CD8-positive, alpha-beta T cell (primary cell): ENCODE measurements at places on chromosomes 6 and 20.
A peak's percentile ranks its signal among the peaks of the same experiment; 100 is the strongest.

DNA sequence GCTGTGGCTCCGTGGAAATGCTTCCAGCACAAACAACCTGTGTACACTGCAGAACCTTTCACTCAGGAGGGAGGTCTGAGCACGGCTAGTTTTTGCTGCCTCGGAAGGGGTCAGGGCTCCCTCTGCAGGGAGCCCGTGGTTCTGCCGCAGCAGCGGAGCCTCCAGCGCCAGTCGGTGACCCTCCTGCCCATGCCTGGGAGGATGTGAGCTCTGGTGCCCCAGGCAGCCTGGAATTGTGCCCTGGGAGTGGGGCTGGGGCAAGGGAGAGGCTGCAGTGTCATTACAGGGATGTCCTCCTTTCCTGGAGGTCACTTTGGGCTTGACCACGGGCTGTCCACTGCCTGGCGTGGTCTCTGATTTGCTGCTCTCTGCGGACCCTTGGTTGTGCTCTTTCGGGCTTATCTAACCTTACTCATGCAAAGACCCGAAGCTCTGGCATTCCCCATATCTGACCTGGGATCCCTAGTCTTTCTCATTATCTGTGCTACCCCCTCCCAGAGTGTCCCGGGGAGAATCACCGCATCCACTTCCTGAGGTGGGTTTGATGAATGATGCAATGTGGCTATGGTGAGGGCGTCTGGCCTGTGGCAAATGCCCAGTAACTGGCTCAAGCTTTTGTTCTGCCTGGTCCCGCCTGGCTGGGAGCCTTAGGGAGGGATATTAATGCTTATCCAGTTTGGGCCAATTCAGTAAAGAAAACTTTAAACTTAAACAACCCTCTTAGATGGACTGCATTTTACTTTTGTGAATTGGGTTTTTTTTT lies 59.6 kb upstream of the TAGAP start:
- peak; percentile 89 for DNase-seq

- DNase-seq = no peak
These were observed 140.1 kb downstream of the CEBPB start for GRCh38 chr20:50330504-50331313.

GRCh38 chr20:58585753-58586540 lies 65.1 kb upstream of the STX16 start:
- DNase-seq = no peak

DNA sequence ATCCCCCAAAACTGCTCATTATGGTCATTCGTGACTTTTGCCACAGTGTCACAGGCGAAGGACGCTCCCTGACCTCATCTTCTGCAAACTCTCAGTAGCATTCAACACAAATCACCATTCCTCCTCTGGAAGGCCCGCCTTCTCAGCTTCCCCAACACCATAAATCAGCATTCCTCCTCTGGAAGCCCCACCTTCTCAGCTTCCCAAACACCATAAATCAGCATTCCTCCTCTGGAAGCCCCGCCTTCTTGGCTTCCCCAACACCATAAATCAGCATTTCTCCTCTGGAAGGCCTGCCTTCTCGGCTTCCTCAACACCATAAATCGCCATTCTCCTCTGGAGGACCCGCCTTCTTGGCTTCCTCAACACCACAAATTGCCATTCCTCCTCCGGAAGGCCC lies 288.0 kb upstream of the AGPAT4 start:
- DNase-seq = no peak

GRCh38 chr20:36991703-36992102 lies 40.2 kb upstream of the SAMHD1 start:
- no peak for DNase-seq

- peak; percentile 27 for DNase-seq
These were observed 11.0 kb upstream of the ARMC12 start for GRCh38 chr6:35725721-35726438.

- DNase-seq = no peak
These were observed 35.4 kb downstream of the TMX4 start for GRCh38 chr20:7984192-7984591.

DNA sequence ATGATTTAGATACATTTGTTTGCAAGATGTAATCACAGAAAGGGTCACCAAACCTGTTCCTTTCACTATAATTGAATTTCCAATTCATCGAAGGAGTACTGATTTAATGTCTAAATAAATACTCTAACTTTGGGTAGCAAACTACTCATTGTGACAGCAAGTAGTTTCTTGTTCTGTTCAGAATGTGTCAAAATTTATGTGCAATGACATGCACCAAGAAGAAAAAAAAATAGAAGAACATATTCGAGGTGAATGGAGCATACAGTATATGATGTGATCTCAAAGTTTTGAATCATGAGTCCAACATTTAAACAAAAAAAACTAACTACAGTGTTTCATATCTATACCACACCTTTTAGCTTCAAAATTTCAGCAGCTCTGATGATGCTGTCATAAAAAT lies 583.6 kb upstream of the MMS22L start:
- DNase-seq = no peak

- no peak for DNase-seq
These were observed 67.2 kb downstream of the POPDC3 start for GRCh38 chr6:105112577-105112976.

DNA sequence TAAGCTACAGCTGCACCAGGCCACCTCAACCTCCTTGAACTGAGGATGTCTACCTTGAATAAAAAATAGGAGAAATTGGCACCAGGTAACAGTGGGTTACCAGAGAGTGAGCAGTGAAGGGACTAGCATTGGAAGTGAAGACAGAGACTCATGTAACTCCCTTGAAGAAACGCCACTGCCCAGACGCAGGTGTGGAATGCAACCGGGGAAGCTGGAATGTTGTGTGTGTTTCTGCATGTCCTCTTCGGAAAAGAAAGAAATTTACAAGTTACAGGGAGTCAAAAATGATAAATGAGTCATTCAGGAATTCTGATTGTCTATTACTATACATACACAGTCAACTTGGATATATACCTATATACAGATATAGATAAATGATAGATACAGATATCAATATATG lies 514.7 kb upstream of the AGPAT4 start:
- DNase-seq = no peak

- DNase-seq = no peak
These were observed 24.3 kb downstream of the AKAP7 start for GRCh38 chr6:131159578-131159977.

- no peak for DNase-seq
These were observed 118.5 kb downstream of the FOXA2 start for GRCh38 chr20:22465622-22466446.

DNA sequence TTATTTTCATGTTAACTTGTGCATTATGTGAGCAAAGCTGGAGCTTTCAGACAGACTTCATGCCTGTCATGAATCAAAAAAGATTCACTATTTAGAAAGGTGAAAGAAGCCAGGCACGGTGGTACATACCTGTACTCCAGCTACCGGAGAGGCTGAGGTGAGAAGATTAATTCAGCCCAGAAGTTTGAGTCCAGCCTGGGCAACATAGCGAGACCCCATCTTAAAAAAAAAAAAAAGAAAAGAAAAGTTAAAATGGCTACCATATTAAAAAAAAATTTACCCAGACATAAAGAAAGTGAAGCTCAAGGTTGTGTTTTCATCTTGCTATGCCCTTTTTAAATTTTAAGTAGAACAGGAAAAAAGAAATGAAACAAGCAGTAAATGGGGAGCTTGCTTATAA lies 889 bp downstream of the CASS4 start:
- no peak for DNase-seq

DNA sequence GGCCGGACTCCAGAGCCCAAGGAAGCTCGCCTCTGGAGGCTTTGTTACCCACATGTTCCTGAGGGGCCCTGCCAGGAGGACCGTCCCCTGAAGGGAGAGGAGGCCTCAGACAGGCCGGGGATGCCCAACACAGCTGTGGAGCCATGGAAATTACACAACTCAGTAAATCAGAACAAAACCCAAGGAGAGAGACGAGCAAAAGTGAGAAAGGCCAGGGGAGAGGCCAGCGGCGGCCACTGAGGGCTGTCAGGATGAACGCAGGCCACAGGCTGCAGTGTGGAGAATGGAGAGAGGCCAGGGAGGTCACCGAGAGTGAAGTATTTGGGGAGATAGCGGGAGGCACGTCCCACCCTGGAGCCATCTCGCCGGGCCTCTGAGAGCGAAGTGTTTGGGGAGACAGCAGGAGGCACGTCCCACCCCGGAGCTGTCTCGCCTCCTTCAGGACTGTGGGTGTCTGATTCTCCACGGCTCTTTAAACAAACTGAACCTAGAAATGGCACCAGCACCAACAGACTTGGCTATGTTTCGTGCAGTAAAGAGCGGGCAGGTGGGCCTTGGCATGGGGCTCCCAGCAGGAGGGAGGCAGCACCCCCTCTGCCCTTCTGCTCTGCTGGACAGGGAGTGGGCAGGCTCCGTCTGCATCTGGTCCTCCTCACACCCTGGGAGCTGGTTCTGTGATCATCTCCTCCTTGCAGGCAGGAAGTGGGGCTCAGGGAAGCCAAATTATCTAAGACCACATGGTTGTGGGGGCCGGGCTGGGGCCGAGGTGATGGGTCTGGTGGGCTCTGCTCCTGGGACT lies 91.0 kb downstream of the YTHDF1 start:
- no peak for DNase-seq

DNA sequence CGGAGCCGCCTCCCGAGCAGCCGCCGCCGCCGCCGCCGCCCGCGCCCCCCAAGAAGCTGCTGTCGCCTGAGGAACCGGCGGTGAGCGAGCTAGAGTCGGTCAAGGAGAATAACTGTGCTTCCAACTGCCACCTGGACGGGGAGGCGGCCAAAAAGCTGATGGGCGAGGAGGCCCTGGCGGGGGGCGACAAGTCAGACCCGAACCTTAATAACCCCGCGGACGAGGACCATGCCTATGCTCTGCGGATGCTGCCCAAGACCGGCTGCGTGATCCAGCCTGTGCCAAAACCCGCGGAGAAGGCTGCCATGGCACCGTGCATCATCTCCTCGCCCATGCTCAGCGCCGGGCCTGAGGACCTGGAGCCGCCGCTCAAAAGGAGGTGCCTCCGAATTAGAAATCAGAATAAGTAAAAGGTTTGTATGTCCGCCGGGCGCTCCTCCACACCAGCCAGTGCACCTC lies 145.2 kb downstream of the SOBP start:
- DNase-seq = no peak

- no peak for DNase-seq
These were observed 57.7 kb downstream of the ADNP start for GRCh38 chr20:50873585-50873984.

- DNase-seq = no peak
These were observed 650.0 kb downstream of the UTRN start for GRCh38 chr6:144935181-144935580.

- no peak for DNase-seq
These were observed 785.2 kb upstream of the FLRT3 start for GRCh38 chr20:15122613-15123012.

- no peak for DNase-seq
These were observed 44.4 kb downstream of the ZMYND8 start for GRCh38 chr20:47311967-47312681.

DNA sequence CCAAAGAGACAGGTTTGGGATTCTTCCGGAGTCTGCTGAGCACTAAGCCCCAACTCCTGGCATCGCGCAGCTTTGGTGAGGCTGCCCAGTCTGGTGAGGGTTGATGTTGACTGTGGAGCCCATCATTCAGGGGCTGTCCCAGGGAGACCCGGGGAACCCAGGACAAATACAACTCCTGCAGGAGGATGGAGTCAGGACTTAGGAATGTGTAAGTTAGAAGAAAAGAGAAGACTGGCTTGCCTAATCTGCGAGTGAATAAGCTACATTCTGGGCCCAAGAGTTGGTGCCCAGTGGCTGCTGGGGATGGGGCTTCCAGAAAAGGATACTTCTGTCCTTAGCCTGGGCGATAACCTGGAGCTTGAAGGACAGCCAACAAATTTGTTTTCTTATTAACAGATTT lies 47.9 kb downstream of the STK35 start:
- DNase-seq = no peak

GRCh38 chr20:42295592-42295991 lies 677.4 kb upstream of the CHD6 start:
- no peak for DNase-seq

DNA sequence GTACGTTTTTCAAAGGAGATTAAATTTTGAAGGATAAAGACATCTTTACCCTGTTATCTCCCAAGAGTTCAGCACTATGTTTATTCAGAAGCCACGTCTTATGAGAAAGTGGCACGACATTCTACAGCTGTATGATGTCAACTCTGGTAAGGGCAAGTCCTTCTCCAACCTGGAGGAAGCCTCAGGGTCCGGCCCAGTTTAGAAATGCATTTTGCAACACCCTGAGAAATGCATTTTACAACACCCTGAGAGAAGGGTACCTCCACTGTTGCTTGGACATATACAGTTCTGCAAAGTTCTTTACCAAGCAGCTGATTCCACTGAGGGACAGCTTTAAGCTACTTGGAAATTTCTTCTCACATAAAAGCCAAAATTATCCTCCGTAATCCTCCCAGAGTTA lies 17.5 kb downstream of the NAPB start:
- DNase-seq = no peak

- no peak for DNase-seq
These were observed 125.4 kb upstream of the PTCHD4 start for GRCh38 chr6:48236375-48236774.

DNA sequence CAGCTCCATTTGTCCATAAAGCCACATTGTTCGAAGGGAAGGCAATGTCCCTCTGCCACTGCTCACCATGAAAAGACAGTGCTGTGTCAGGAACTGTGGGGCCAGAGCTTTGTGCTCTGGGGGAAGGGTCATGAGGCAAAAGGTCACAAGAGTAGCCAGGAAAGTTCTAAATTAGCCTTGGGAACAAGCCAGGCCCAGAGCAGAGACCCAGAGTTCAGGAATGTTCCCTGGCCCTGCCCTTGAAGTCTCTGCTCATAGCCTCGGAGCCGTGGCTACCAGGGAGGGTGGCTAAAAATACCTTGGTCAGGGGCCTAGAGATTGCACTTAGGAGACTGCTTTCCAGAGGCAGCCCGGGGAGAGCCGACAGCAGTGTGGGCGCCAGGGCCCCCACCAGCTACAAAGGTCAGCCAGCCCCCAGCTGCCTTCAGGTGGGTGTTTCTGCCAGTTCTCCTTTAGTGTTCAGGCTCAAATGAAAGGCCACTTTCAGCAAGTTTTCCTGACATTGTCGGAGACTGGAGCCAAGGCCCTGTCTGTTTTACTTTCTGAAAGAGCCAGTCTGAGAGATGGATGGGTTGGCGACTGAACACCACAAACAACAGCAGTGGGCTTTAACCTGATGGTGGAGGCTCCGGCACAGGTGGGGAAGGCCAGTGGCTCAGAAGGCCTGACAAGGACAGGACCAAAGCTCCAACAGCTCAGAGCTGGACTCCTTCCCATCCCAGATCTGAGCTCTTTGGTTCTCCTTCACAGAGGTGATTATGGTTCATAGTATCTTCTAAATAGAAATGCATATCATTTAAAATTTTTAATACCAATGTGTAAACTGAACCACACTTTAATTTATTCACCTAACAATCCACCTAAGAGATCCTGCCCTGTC lies 76.2 kb downstream of the CDH26 start:
- no peak for DNase-seq
